ENCODE measurements at places on chromosomes 3 and 15. TPM values are rescaled to one million over a fixed set of nuclear protein-coding genes. Genes with fewer than 3 reads are reported as not detected.

- DNase-seq = no peak
Measured at GRCh38 chr3:128537091-128537703, 44.2 kb upstream of the GATA2 start.

DNA sequence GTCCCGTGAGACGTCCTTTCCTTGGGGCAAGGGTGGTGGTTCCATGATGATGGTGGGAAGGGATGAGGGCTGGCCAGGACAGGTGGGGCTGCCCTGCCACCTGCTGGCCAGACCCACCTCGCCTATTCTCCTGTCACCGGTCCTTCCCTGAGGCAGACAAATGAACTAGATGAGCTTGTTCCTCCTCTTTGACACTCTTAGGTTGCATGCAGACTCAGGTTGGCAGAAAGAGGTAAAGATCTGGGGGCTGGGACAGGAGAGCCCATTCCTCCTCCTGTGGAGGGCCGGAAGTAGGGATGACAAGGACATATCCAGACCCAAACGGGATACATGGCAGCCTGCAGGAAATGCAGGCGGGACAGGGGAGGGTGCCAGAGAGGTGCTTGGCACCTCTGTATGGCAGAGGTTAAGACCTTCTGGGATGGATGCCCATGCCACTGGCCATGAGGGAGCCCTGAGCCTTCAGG lies 38.6 kb downstream of the ACSBG1 start:
- peak; percentile 29 for DNase-seq

GRCh38 chr3:166993015-166993630 lies 387.0 kb downstream of the ZBBX start:
- no peak for DNase-seq

DNA sequence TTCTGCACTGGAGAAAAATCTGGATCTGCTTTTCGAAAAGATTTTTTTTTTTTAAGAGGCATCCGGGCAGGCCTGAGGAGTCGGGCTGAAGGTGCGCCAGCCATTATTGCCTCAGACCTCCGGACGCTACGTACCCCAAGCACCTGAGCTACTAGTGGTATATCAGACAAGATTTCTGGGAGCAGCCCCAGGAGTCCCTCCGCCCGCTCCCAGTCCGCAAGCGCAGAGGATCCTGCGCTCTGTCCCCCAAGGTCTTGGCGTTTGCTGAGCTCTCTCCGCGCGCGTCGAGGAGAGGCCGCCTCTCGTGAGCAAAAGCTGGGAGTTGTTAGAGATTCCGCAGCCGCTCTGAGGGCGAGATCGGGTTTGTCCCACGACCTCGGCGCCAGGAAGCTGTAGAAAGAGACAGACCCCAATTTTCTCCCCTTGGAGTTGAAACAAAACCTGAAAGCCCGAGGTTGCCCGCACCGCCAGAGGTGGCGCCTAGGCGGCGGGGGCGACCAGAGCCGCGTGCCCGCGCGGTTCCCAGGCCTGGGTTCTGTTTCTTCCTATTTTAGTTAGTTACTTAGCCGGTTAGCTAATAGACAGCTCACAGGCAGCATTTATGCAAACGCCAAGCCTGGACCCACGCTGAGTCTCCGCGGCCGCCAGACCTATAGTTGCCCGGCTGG lies 72.5 kb upstream of the POLG start:
- DNase-seq = no peak

- peak; percentile 40 for DNase-seq
Measured at GRCh38 chr3:11591391-11592282, 52.1 kb downstream of the VGLL4 start.

FOXL2NB gene
- total RNA-seq = 7.2 TPM

CCR9 gene
- total RNA-seq = not detected

AADACL2 gene
- not detected for total RNA-seq

MCCC1 gene
- total RNA-seq = 32.3 TPM
